Body of pancreas (tissue), 4 donors: ENCODE measurements at places on chromosomes 4 and X. TPM values are rescaled to one million over a fixed set of nuclear protein-coding genes. Genes with fewer than 3 reads are reported as not detected.

DNA sequence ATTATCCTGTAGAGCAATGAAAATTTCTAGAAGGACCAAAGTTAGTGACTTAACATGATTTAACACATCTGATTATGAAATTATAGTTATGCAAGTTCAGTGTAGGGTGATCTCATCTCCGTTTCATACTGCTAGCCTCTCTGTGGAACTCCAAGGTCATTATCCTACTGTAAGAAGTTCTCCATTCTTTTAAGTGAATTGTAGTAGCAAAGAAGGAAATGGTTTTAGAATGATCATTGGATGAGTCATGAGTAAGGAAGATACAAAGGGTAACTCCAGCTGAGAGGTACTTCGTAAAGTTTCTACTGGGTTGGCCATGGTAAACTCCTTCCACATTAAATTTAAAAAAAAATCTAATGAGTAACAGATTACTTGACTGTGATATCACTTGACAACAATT, 215.0 kb upstream of the GIMD1 start:
- no peaks in the 10 kb centered on the region for H3K36me3 ChIP-seq
- no peaks in the 10 kb centered on the region for H3K4me1 ChIP-seq
- H3K27ac ChIP-seq, result no peak overlapping the region
- H3K4me3 ChIP-seq, result no peak overlapping the region
- no peak for DNase-seq
- no peaks in the 10 kb centered on the region for H3K27me3 ChIP-seq

DNA sequence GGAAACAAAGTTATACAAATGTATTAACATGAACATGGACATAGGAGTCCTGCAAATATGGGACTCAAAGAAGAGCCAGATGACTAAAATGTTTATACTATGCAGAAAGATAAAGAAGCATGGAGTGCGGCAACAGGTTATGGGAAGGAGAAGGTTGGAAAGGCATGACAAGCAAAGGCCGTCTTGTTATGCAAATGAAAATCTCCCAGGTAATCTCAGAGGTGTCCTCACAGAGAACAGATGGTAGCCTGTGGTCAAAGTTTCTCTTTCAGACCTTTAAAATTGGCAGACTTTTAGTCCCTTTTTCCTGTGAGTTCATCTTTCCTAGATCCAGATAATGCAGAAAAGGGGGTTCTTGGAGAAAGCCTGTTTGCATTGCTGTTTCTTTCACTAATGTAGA, 116.4 kb upstream of the BEND4 start:
- H3K27me3 ChIP-seq, result no peaks in the 10 kb centered on the region
- no peaks in the 10 kb centered on the region for H3K36me3 ChIP-seq
- no peaks in the 10 kb centered on the region for H3K4me1 ChIP-seq
- H3K27ac ChIP-seq, result no peak overlapping the region
- no peak for DNase-seq
- H3K4me3 ChIP-seq, result no peak overlapping the region

DNA sequence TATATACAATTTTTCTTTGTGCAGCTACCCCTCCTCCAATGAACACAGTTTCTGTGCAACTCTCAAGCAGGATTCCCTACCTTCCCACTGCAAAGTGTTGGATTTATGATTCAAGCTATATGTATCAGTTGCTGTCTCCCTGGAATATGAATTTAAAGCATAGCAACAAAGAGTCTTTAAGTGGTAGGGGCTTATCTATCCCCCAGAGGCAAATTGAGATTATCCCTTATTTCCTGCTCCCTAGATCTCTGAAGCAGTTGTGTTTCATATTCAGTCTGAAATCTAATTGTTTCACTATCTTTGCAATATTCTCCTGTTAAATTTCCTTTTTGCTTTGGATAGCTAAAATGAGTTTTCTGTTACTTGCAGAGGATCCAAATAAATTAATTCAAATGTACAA, 263.0 kb downstream of the IQCM start:
- H3K36me3 ChIP-seq, result no peaks in the 10 kb centered on the region
- H3K27me3 ChIP-seq, result no peaks in the 10 kb centered on the region
- H3K27ac ChIP-seq, result no peak overlapping the region
- no peak overlapping the region for H3K4me3 ChIP-seq
- DNase-seq, result no peak

Gene SRPX
- 42.5 TPM for total RNA-seq

Gene NDNF
- 0.52 TPM for total RNA-seq

Gene PCDH7
- 2.6 TPM for total RNA-seq

Gene AKAP4
- total RNA-seq, result not detected

Gene LAMTOR3
- total RNA-seq, result 14.2 TPM

Gene GALNTL6
- total RNA-seq, result 0.26 TPM
